GM03348 (cell line): ENCODE measurements at places on chromosomes 11 and 22.

DNA sequence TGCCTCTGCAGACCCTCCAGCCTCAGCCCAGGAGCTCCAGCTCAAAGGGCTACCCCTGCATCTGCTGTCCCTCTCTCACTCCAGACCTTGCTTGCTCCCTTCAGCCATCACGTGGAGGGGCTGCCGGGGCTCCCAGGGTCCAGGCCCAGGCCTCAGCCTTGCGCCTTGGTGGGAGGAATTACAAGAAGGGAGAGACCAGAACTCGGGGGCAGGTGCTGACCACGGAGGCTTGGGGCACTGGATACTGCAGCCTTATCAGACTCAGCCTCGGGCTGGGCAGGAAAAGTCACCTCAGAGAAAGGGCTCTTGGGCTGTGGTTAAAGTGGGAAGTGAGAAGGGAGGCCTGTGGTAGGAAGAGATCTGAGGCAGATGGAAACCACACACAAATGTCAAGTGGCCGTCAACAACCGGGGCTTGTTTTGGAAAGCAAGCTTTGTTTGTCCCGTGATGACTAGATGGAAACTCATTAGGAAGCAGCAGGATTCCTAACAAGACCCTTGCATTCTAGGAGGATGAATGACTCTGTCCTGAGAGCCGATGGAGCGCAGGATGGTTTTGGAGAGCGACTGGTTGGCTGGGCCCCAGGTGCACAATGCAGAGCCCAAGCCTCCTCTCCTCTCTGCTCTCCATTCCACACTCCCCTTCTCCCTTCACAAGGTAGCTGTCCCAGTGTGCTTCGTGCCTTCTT is 1321.7 kb downstream of the TBC1D22A start:
- DNase-seq = no peak

- DNase-seq = no peak
Observed at GRCh38 chr11:116576526-116576925, 196.3 kb downstream of the BUD13 start.

DNA sequence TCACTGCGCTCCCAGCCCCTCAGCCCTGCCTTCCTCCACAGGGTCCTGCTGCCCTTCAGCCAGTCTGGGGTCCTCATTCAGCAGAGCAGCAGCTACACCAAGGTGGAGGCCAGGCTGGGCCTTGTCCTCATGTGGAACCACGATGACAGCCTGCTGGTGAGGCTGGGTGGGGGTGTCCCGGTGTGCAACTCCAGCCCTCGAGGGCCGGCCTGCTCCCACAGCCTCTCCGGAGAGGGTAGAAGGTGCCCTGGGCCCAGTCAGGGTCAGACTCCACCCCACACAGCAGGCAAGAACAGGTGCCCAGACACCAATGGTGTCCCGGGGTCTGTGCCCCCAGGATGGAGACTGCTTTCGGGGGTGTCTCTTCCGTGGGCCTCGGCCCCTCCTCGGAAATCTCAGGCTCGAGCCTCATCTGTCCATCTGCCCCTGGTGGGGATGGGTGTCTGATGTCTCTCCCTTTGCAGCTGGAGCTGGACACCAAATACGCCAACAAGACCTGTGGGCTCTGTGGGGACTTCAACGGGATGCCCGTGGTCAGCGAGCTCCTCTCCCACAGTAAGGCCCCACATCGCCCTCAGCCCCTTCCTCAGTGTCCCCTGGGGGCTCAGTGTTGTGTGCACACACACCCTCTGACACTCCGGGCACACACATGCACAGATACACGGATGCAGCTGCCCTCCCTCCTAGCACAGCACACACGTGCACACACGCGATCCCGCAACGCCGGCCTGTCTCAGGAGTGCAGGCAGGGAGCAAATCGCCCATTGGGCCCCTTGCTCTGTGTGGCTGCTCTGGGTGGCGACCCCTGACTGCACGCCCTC is 4.9 kb downstream of the MUC5AC start:
- DNase-seq = no peak

GRCh38 chr11:118918686-118919280 is 6.9 kb downstream of the BCL9L start:
- DNase-seq = no peak

GRCh38 chr11:93288767-93289166 is 41.8 kb upstream of the DEUP1 start:
- DNase-seq = no peak

DNA sequence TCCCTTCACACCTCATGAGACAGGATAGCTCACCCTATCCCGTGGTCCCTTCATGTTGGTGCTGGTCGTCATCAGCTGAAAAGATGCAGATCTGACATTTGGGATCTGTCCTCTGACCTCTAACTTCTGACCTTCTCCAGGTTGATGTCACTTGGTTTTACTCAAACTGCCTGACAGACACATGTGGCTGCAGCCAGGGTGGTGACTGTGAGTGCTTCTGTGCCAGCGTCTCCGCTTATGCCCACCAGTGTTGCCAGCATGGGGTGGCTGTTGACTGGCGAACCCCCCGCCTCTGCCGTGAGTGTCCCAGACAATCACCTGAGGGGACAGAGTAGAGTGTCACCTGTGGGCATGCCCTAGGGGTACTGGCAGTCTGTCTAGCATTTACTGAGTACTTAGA is 49.7 kb downstream of the OTOG start:
- DNase-seq = no peak

DNA sequence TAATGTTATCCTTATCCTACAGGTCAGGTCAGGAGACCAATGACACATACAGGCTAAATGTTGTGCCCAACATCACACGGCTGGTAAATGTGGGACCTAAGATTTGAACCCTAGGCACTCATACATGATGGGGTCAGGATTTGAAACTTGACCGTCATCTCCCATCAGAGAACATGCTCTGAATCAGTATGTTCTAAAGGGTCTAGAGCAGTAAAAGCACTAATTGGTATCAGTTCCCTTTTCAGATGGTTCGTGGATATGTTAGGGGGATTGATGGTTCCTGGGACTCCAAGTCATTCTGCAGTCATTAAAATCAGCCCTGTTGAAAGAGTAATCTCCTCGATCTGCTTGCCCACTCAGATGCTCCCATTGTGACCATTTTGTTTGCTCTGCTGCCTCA is 65.5 kb downstream of the BMAL1 start:
- DNase-seq = no peak

GRCh38 chr11:111166598-111166997 is 78.9 kb upstream of the POU2AF2 start:
- DNase-seq = no peak

DNA sequence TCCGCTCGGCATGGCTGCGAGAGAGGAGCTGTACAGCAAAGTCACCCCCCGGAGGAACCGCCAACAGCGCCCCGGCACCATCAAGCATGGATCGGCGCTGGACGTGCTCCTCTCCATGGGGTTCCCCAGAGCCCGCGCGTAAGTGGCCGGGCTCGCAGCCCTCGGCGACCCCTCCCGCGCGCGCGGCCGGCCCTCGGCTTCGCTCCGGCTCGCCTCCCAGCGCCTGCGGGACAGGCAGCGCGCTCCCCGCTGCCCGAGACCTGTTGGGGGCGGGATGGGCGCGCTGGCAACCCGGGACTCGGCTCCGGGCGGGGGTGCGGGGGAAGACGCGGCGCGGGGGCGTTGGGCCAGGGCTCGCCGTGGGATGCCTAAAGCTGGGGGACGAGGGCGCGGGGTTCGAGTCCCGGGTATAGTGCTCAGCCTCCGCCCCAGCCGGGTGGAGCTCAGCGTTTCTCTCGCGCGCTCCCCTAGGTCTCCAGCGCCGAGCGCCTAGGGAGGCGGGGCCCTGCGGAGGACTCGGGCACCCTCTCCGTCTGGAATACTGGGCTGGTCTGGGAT is 630 bp downstream of the UBASH3B start:
- DNase-seq = peak; percentile 81

DNA sequence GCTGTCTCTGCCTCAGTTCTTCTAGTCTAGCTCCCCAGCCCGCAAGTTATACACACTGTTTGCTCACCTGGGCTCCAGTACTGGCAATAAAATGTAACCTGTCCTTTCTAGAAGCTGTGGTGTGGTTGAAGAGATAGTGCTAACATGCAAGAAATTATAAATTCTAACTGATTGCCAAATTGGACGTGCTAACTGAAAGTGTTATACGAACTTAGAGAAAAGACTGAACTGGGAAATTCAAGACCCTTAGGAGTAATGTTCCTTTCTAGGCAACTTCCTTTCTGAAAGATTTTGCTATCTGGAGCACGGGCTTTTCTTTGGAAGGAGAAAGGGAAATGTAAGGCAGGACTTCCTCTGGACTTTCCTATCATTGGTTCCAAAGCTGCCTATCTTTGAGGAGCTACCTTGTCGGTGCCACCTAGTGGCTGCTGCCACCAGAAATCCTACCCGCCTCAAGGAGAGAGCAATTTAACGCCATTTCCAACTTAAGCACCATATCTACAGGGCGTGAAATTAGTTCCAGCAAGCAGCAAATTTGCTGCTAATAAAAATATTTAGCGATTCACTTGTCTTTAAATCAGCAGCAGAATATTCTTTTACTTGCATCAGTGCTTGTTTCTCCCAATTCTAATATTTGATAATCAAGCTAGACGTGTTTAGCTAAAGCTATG is 12.7 kb upstream of the TMEM218 start:
- no peak for DNase-seq

GRCh38 chr22:31104869-31105268 is 2.5 kb downstream of the SELENOM start:
- DNase-seq = no peak

- peak; percentile 87 for DNase-seq
Observed at GRCh38 chr11:117010808-117011540, 87.3 kb downstream of the SIK3 start.

DNA sequence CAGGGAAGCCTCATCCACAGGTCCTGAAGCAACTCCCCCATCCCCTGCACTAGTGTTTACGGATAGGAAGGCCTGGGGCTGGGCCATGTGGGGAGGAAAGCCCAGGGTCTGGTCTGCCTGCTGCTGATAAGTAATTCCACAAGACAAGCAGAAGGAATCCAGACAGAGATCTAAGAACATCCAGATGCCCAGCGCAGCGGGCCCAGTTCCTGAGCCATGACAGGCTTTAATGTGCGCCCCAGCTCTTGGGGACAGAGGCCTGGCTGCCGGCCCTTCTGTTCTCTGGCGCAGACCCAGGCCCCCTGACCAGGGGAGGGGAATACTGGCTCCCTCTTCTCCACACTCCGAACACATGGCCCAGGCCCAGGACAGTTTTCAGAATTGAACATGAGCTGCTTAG is 28.8 kb upstream of the ETS1 start:
- DNase-seq = no peak

DNA sequence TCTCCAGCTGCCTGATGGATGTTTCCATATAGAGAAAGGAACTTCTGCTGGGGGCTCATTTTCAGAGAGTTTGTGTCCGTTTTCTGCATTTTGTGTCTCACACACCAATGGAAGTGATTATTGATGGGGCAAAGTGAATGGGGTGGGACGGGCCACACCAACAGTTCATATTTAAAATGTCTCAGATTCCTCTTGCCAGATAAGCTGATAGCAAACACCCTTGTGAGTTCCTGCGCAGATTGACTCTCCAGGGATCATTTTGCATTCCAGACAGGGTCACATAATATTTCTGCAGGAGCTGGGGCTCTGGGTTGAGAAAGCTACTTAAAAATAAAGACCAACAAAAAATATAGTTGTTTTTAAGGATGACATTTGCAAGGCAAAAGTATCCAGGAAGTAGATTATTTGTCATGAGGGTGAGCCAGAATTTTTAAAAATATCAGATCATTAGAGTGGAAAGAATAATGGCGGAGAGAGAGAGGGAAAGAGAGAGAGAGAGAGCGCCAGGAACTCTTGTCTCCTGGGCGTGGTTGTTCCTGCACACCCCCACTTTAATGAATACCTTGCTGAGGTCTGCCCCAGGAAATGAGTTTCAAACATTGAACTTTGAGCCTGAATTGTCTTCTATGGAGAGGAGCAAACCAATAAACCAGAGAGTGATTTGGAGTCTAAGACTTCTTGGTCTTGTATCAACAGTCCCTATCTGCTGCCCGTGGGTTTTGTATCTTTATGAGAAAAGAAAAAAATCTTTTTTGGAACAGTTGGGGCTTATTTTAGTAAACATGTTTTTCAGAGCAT is 33.3 kb downstream of the MICAL2 start:
- no peak for DNase-seq

DNA sequence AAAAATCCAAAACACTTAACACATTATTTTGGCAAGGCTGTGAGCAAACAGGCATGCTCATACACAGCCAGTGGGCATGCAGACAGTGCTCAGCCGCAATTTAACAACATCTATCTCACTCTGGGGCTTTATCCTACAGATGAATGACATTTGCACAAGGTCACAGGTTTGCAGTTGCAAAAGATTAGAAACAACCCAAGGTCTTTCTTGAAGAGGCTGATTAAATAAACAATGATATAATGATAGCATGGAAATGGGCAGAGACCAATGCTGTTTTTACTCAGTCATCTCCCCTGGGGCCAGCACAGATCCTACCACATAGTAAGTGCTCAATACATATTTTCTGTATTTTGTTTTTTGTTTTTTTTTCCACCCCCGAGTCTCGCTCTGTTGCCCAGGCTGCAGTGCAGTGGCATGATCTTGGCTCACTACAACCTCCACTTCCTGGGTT is 9.4 kb downstream of the A4GALT start:
- DNase-seq = no peak

- no peak for DNase-seq
Observed at GRCh38 chr22:19853058-19853878, 1.4 kb downstream of the GNB1L start.

GRCh38 chr22:50276143-50276542 is 6.0 kb upstream of the MAPK11 start:
- peak; percentile 59 for DNase-seq

DNA sequence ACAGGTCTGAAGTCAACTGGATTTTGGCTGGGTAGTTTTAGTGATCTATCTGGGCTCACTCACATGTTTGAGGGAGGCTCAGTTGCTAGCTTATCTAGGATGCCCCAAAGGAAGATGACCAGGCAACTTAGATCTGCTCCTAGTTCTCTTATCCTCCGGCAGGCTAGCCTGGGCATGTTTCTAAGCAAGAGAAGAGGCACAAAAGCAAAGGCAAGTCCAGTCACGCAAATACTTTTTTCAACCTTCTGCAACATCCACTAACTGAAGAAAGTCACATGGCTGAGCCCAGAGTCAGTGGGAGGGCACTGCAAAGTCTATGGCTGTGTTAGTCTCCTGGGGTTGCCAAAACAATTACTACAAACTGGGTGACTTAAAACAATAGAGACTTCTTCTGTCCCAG is 32.9 kb upstream of the FSHB start:
- DNase-seq = no peak

- no peak for DNase-seq
Observed at GRCh38 chr11:8223513-8223900, 40.2 kb downstream of the LMO1 start.

DNA sequence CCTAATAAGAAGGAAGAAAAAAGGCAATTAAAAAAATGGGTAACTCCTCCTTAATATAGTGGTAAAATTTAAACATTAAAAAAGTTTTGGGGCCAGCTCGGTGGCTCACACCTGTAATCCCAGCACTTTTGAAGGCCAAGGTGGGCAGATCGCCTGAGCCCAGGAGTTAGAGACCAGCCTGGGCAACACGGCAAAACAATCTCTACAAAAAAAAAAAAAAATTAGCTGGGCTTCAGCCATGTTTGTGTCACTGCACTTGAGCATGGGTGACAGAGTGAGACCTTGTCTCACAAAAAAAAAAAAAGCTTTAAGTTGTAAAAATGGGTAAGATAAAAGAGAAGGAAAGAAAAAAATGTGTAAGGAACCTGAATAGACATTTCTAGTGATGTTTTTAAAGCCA is 11.3 kb upstream of the FBXO3 start:
- no peak for DNase-seq
